Tongue (tissue), 3 donors: ENCODE measurements at places on chromosomes 3 and 15.
A peak's percentile ranks its signal among the peaks of the same experiment; 100 is the strongest.

DNA sequence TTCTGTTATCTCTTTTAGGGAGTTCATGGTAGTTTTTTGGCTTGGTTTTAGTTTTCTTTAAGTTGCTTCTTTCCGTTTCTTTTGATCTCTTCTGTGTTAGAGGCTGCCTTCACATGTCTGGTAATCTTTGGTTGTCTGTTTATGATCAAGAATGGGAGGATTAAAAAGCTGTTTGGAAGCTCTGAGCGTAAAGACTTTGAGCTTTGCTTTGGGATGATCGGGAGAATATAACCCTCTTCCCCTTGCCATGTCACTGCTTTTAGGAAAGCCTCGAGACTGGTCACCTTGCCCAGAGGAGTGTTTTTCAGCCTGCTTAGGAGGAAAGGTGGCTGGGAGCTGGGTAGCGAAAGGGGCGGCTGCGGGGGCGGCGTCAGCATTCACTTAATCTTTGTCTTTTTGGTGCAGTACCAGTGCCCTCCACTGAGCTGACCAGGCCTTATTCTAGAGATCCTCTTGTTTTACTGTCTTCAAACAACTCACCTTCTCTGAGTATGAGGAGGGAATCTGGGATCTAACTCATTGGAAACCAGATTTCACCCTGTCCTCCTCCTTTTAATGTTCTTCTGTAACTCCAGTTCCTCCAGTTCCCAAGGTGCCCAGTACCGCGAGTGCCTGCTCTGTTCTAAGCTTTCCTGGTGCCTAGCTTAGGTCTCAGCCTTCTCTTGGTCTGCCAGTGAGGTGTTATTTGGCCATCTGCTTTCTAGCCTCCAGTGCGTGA lies 15.5 kb downstream of the TATDN2 start:
- DNase-seq = peak; percentile 28

- DNase-seq = peak; percentile 32
Observed at GRCh38 chr3:48503401-48504050, 448 bp downstream of the SHISA5 start.

DNA sequence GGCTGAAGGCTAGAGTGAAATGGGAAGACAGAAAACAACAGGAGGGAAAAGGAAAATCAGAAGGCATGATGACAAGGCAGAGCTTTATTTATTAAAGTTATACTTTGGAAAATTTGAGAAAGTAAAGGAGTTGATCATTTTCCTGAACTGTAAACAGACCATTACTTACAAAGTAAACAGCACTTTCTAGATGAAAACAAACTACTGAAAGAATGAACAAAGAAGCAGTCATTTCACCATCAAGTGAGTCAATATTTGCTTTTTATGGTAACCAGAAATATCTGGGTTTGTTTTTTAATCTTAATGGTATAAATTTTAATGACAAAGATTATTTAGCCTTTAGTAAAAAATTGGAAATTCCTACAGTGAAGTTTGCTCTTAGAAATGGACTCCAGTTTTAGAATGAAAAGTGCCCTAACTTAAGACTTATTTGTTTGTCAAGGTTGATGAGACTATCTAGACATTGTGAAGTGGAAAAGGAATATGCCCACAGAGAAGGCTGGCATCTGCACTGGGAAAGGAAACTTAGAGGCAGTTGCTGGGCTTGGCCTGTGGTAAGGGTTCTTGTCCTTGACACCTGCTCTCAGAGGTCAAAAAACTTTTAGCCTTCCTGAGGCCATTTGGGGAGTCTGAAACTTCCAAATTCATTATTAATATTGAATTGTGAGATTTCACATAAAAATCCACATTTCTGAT lies 47.2 kb downstream of the SPTSSB start:
- no peak for DNase-seq

DNA sequence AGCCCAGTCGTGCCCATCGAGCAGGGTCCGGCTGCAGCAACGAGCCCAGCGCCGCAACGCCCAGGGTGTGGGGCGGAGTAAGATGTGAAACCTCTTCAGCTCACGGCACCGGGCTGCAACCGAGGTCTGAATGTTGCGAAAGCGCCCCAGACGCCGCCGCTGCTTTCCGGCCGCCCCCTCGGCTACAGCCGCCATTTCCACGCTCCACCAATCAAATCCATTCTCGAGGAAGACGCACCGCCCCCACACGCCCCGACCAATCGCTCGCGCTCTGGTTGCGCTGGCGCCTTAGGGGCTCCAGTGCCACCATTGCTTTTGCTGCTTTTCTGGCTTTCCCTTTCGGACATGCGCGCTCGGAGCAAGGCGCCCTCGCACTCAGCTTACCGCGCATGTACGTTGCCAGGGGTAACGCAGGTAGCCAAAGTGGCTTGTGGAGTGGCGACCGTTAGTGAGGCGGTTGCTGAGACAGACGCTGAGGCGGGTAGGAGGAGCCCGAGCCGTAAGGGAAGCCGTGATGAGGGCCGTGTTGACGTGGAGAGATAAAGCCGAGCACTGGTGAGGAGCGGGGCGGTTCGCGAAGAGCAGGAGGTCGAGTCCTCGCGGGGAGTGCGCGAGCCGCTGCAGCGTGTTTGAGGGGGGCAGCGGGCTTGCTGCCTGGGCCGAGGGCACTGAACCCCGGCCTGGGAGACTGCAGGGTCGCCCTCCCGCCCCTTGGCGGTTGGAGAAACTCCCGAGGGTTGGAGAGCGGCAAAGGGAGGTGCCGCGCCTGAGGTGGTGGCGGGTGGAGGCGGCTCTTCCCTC lies at the start of the genes IFT122 and MBD4:
IFT122 (plus strand) TSS at position 408 of the 801 bp plus-strand sequence; CDS start at position 515, 107 bp downstream.
MBD4 (minus strand) TSS at position 132 of the 801 bp plus-strand sequence; CDS start at position 17, 115 bp downstream.
- DNase-seq = peak; percentile 99

GRCh38 chr3:69439643-69440270 lies 53.9 kb upstream of the FRMD4B start:
- peak; percentile 49 for DNase-seq

DNA sequence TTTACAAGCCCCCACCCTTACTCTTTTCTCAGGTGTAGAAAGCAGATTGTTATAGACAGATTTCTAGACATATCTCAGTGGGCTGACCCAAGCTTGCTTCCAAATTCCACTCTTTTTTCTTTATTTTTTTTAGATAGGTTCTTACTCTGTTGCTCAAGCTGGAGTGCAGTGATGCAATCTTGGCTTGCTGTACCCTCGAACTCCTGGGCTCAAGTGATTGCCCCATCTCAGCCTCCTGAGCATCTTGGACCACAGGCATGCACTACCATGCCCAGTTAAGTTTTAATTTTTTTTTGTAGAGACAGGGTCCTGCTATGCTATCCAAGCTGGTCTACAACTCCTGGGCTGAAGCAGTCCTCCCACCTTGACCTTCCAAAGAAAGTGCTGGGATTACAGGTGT lies 53.5 kb upstream of the ADAMTS9 start:
- DNase-seq = no peak

DNA sequence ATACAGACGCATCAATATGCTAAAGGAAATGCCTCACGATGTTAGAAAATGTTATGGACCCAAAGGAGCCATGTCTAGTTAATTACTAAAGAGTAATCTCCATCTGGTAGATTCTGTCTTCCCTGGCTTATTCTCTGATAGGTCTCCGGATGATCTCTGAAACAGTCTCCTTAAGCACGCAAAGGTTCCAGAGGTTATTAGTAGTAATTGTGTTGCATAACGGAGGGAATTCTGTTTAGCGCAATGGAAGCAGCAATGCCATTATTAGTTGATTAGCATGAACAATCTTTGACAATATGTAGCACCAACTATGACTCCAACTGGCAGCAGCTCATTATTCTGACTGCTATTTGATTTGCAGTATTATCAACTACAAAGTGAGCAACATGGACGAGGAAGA lies 952.5 kb upstream of the SEMA6D start:
- DNase-seq = no peak

DNA sequence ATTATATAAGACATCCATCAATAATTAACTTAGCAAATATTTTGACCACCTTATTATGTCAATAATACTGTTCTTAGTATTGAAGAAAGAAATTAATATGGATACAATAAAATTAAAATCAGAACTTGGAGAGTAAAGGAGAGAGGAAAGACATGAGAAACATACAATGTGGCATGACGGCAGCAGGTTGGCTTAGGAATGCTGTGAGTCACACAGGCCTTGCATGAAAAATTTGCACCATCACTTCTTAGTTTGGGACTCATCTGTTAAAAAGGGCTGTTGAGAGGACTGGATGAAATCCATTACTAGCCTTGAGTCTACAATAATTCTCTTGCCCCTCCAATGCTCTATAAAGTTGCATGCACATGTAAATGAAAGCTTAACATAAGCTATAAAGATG lies 880.8 kb downstream of the ROBO1 start:
- DNase-seq = no peak
